ENCODE measurements at places on chromosomes 3 and 15.

DNA sequence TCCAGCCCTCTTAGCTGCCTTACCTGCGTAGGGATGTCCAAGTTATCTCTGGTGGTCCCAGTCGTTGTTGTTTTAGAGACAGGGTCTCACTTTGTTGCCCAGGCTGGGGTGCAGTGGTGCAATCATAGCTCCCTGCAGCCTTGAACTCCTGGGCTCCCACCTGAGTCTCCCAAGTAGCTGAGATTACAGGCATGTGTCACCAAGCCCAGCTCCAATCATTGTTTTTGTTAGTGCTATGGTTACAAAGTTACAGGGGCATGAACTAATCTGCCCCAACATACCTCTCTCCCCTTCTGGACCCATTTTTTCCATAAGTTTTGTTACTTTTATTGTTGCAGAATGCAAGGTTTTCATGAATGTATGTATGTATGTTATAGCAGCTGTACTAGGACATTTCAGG, 54.7 kb downstream of the CTDSPL2 start:
- DNase-seq = no peak

DNA sequence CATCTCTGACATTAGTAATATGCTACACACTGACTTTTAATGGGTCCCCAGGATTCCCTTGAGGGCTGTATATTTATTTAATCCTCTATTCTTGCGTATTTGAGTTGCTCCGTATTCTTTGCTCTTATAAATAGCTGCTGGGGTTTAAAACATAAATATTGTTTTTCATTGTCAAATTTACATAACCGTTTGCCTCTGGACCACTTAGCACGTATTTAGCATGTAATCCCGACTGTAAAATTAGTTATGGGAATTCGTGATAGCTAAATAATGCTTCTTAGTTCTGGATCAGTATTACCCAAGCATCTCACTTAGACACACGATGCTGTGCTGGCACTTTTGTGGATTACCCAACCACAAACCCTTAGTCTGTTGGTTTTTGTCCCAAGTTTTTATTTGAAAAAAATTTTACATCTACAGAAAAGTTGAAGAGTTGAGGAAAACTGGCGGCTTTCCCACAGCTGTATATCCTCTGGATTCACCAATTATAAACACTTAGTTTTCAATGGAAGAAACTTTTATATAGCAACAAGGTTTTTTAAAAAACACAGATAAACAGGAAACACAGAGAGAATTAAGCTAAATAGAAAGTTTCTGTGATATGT, 296.8 kb upstream of the TPM1 start:
- DNase-seq = no peak

DNA sequence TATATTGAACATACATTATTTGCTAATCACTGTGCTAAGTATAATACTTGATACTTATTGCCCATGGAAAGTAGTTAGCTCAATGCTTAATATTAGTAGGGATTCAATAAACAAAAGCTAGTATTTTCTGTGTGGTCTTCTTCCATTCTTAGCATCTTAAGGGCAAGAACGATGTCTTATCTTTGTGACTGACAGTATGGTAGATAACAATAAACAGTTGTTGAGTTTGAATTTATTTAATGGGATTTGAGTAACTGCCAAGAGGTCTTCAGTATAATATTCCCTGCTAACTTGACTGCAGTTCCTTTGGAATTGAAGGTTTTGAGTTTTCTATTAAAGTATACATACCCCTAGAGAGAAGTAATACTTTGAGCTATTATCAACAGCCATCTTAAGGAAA, 70.1 kb downstream of the ZNF609 start:
- DNase-seq = no peak

- no peak for DNase-seq
Observed at GRCh38 chr15:74038707-74039655, 43.4 kb downstream of the GOLGA6A start.

DNA sequence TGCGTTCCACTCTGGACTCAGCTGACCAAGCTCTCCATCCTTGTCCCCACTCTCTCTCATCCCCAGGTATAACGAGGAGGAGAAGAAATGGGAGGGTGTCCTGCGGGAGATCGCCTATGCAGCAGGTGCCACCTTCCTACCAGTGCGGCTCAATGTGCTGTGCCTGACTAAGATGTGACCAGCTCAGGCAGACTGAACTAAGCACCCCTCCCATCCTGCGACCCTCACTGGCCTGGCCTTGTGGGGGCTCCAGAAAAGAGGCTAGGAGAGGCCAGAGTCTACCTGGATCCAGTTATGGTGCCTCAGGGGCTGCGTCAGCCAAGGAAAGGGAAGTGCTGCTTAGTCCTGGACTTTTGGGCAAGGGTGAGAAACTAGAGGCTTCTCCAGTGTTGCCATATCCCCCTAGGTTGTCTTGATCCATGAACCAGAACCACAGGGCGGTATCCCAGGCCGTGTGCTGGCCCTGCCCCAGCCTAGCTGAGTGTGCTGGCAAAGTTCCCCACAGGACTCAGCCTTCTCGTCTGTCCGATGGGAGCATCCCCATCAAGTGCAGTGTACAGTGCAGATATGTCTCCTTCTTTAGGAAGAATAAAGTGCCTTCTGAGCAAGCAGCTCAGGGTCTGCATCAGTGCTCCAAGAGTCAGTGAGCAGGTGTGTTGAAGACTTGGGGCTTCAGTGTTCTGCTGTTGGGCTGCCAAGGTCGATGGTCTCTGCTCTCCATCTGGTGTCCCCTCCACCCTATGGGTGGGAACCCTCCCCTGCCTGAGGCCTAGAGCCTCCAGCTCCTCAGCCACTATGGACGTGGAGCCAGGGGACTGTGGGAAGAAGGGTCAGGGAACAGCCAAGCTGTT, 6.7 kb downstream of the KLHL40 start:
- peak; percentile 33 for DNase-seq

GRCh38 chr3:52225452-52226228, at the start of gene TLR9:
Gene TLR9 (minus strand): TSS chr3:52225645. CDS start chr3:52225529, 116 bp downstream.
- peak; percentile 64 for DNase-seq

- no peak for DNase-seq
Observed at GRCh38 chr15:87129916-87130315, 1050.2 kb downstream of the AGBL1 start.

GRCh38 chr15:66953523-66954229, 111.7 kb upstream of the SMAD3 start:
- no peak for DNase-seq

DNA sequence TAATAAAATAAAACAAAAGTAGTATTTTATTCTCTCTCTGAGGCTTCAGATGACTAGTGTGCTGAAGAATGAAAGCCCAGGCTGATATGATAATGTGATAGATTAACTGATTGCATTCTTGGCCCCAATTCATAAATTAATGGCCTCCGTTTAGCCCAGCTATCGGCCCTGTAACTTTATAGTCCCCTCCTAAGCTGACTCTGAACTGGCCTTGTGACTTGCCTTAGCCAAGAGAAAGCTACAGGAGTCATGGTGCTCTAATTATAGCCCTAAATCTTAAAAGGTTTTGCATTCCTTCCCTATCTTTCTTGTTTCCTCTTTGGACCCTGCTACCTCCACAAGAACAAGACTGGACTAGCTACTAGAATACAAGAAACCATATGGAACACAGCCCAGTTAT, 123.2 kb upstream of the EPHA3 start:
- no peak for DNase-seq

GRCh38 chr15:25331860-25332259, 107.0 kb downstream of the UBE3A start:
- DNase-seq = no peak

DNA sequence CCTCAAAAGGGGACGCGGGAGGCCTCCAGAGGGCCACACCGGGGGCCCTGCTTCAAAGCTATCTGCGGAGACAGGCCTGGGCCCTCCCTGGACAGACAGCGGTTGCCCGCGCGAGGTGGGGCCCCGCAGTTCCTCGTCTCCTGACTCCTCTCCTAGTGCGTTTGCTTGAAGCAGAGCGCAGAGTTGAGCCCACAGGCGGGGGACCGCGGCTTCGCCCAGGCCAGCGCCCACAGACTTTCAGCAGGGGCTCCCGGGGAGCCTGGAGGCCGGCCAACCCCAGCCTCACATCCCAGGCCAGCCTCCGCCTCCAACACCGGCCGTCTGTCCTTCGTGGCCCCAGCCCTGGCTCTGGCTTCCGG, 540 bp upstream of the ADAMTS7 start:
- DNase-seq = no peak
